CD4-positive, alpha-beta T cell treated with Interleukin-17A for 4 hours (primary cell): ENCODE measurements at places on chromosomes 2 and 18.
A peak's percentile ranks its signal among the peaks of the same experiment; 100 is the strongest.

DNA sequence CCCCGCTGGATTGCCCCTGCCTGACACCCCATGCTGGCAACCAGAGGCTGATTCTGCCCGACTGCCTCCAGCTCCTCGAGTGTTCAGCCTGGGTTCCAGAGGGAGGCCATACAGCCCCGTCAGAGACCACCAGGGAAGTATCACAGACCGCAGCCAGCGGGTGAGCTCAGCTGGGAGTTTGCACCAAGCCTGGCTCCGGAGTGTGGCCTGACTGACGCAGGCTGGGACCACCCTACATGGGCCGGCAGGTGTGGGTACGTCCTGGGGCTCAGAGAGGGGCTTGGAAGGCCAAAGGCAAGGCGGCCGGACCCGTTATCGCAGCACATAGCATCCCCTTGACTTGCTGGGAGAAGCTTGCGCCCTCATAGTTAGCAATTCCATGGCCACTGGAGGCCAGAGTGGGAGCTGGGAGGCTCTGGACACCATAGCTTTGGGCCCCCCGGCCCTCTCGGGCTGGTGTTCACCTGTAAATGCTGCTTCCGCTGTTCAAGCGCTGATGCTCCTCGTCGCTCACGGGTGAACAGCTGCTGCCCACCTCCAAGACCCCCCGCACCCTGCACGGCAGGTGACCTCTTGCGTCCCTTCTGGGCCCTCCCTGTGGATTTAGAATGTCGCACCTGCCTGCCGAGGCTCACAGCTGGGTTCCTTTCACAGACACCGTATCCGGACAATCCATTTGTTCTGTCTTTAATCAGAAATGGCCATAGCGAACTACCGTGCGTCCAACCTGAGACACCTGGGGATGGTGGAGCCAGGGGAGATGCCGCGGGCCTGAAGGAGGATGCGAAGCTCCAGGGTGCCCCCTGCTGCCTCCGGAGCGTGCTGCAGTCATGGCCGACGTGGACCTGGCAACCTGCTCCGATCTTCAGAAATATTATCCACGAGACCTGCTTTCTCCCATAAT, 31.2 kb upstream of the SLC66A3 start:
- peak; percentile 72 for DNase-seq

DNA sequence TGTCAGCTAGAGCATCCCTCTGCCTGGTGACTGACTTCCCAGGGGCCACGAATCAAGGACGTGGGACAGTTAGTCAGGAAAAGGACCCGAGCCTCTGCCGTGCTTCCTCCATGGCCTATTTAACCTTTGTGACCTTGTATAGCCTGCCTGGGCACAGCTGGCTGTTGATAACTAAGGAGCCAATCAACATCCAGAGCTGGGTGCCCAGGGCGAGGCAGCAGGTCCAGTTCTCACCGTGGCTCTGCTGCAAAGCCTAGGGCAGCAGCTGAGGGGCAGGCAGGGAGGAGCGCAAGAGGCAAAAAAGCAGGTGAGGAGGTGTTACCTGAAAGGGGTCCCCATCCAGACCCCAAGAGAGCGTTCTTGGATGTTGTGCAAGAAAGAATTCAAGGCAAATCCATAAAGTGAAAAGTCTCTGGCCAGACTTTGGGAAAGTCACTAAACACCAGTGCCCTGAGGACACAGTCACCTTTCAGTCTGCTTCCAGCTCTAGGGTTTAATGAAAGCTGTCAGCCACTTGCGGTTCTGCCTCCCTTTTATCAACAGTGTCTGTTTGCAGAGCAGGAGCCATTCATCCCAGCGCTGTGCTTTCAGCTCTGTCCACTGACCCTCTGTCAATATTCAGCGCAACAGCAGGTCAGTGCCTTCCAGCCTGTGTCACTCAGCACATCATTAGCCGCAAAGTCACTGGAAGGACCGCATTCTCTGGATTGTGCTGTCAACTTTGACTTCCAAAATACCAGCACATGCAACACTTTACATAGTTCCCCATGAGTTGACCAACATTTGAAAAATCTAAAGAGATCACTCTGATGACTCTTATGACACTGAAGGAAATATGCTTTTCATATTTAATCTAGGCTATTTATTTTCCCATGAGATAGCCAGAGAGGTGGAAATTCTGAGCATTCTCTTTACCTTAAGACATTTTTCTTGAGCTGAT, 38.6 kb upstream of the ASAP2 start:
- DNase-seq = no peak

DNA sequence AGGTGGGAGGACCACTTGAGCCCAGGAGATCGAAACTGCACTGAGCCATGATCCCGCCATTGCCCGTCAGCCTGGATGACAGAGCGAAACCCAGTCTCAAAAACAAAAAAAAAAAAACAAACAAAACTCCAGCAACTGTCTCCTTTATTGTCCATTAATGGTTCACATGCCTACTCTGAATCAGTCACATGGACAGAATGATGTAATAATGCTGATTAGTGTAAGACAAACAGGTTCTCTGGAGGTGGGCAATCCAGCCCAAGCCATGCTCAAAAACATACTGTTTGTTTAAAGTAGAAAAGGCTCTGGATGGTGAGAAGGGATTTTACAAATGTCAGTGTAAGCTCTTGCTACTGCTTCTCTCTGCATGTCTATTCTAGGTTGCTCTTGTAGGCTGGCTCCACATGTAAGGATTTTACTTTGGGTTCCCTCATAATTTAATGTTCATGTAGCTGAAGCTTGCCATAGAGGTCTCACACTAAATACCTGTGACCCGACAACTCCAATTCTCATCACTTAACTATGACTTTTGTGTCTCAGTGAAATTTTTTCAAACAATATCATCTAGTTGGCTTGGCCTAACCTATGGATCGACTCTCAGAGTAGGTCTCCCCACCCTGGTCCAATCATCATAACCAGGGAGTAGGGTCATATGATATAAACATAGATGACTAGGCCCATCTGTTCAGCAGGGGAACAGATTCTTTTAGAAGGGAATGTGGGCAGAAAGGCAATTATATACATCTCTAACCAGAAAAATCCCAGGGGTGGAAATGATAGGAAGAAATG, 83.9 kb upstream of the SLC39A10 start:
- DNase-seq = no peak

- DNase-seq = no peak
Observed at GRCh38 chr18:10315522-10315921, 138.9 kb upstream of the APCDD1 start.
